ENCODE measurements at places on chromosomes 6 and 20.

DNA sequence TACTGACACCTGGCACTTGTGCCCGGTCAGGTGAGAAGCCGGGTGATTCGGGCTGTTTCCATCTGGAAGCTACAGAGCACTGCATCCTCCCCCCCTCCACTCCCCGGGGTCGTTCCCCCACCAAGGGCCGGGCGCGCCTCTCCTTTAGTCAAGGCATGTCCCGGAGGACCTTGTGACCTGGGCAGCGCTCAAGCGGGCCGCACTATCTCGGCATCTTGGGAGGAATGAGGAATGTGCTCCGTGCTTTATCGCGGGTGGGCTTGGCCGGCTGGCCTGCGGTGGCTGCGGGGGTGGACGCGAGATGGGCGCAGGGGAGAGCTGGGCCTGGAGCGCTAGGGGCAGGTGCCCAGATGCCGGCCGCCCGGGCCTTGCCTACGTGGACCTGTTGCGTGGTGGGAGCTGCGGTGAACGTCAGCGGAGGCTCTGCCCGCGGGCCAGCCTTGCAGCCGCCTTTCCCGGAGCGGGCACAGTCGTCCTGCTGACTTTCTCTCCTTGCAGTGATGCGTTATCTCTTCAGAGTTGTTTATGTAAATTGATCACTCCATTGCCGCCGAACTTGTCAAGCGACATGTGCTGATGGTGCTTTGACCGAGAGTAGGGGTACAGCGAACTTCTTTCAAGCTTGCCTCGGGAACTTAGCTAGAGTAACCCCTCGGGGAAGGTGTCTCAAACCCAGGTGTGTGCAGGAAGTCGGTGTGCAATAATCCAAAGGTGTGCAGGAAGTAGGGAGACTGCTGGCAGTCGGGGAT lies 1.1 kb downstream of the LRRC1 start:
- peak; percentile 55 for DNase-seq

GRCh38 chr20:63589261-63590217 lies 15.5 kb upstream of the HELZ2 start:
- DNase-seq: no peak

DNA sequence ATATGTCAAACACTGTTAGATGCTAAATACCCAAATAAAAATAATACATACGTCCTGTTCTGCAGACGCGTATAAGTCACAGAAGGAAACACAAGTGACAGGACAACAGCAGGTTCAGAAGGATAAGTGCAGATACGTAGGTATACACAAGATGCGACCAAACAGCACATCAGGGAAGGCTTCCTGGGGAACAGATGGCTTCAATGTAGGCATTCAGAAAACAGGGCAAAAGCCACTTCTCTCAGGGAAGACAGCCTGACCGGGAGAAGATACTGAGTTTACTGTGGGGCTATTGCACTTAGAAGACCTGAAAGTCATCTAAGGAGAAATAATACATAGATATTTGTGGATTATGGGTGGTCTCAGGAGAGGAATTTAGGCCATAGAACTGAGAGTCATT lies 1.9 kb downstream of the HLA-DPA1 start:
- no peak for DNase-seq

GRCh38 chr20:33568378-33568777 lies 78.5 kb downstream of the CBFA2T2 start:
- no peak for DNase-seq

DNA sequence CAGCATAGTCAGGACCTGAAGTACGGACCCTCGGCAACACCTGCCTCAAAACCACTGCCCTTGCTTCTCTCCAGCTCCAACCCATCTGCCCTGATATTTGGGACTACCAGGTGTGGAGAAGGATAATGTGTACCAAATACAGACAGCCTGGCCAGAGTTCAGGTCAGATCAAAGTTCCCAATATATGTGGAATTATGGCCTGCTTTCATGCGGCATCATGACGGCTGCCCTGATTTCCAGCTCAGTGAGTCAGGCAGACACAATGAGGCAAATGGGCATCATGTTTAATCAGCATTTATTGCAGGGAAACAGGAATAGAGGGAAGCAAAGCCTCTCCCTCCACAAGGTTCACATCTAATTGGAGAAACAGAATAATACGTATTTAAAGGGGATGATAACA lies 57.9 kb downstream of the FRK start:
- DNase-seq: no peak

GRCh38 chr6:12132351-12133222 lies 120.5 kb downstream of the HIVEP1 start:
- no peak for DNase-seq

DNA sequence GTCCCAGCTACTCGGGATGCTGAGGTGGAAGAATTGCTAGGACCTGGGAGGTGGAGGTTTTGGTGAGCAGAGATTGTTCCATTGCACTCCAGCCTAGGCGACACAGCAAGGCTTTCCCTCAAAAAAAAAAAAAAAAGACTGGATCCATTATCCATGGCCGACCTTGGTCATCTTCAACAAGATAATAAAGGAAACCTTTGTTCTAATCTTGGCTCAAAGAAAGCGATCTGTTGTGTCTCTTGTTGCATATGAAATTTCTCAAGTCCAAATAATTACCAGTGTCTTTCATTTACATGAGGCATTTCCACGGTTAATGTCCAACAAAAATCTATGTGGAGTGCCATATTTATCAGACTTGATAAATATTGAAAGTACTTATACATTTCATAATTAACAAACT lies 23.7 kb upstream of the KIF16B start:
- DNase-seq: no peak

- no peak for DNase-seq
These were observed 37.1 kb downstream of the NCOA7 start for GRCh38 chr6:125827788-125828320.

GRCh38 chr6:149031859-149032598 lies 285.2 kb downstream of the UST start:
- peak; percentile 95 for DNase-seq

DNA sequence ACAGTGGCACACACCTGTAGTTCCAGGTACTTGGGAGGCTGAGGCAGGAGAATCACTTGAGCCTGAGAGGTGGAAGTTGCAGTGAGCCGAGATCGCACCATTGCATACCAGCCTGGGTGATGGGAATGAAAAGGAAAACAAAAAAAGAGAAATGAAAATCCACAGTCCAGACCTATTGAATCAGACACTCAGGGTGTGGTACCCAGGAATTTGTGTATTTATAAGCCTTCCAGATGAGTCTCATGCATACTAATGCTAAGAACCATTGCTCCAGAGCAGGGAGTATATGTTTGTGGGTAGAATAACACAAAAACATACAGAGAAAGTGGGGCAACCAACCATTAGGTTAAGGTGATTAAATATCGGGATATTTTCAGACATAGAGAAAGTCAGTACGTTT lies 36.1 kb upstream of the PLCB4 start:
- DNase-seq: no peak

DNA sequence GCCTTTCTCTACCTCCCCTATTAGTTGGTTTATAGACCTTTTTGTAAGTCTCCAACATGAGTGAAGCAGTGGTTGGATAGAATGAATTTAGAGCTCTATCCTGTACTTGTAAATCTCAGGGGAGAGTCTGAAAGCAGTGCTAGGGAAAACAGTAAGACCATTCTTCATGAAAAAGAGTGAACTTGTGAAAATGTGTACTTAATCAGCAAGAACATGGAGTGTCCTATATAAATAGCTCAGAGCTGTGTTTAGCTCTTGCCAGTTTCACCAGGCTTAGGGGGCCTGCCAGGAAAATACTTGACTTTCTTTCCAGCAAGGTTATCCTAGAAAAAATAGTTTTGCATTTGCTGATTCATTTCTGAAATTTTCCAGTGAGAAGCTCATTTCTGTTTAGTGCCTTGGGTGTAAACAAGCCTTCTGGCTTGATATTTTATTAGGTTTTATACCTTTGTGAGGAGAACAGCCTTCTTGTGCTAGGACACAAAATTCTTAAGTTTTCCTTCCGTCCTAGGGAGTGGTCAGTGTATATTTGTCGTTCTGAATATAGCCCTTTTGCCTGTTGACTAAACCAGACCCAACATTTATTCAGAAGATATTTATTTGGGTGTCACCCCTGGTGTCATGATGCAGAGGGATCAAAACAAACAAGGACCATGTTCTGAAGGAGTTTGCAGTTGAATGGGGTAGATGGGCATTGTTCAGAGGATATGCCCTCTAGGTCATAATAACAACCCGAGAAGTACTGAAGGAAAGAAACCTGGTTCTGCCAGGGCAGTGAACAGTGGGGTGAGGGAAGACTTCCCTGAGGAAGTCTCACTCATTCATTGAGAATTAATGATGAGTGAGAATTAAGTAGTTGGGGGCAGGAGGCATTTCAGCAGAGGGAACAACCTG lies 7.6 kb downstream of the ARFGEF2 start:
- peak; percentile 75 for DNase-seq

GRCh38 chr6:16731478-16732051 lies 29.7 kb downstream of the ATXN1 start:
- DNase-seq: no peak

GRCh38 chr20:4021906-4022305 lies 6.5 kb upstream of the RNF24 start:
- no peak for DNase-seq

GRCh38 chr6:8029243-8029870 lies 34.8 kb downstream of the BLOC1S5 start:
- DNase-seq: no peak

- no peak for DNase-seq
These were observed 4.9 kb downstream of the ELMO2 start for GRCh38 chr20:46401478-46401860.

DNA sequence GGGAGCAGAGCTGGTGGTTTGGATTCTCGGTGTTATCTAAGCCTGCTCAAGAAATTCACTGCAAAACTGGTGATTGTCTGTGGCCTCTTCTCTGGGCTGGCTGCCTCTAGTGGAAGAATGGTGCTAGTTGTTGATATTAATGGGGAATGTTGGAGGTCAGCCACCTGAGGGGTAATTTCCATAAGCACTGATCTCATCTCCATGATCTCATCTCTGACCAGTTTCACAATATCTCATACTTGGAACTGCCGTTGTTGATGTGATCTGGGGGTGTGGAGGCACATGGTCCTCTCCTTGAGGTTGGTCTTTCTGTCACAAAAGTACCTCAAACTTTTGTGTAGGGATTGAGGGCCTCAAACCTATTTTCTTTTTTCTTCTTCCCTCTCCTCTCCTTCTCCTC lies 102.6 kb downstream of the CD109 start:
- peak; percentile 88 for DNase-seq

DNA sequence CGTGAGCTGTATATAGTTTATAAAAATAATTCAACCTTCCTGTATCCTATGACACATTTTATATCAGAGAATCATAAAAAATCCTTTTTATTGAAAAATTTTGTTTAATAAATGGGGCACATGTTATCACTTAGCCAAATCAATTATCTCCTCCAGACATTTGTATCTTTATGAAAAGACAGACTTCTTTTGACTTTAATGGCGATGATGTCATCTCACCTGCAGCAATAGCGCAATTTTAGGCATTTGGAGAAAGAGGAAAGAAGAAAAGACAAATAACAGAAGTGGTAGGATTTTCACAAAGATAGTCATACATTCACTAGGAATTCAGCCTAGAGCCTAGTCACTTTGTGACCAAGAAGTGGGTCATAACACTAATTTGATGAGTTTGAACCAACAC lies 444.5 kb downstream of the PREX1 start:
- DNase-seq: no peak

GRCh38 chr6:6224933-6225486 lies 95.5 kb downstream of the F13A1 start:
- no peak for DNase-seq

- no peak for DNase-seq
These were observed 17.4 kb upstream of the SDHAF4 start for GRCh38 chr6:70549327-70549726.

- DNase-seq: no peak
These were observed 85.7 kb downstream of the CDH22 start for GRCh38 chr20:46222521-46223007.

DNA sequence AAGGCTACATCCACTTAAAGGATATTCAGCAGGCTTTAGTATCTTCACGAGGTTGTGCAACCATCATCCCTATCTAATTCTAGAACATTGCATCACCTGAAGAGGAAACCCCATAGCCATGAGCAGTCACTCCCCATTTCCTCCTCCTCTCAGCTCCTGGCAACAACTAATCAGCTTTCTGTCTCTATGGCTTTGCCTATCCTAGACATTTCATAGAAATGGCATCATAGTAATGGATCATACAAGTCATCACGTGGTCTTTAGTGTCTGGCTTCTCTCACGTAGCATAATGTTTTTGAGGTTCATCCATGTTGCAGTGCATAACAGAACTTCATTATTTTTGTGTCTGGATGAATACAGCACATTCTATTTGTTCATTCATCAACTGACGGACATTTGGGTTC lies 20.5 kb downstream of the SNAI1 start:
- DNase-seq: no peak

- DNase-seq: no peak
These were observed 381.6 kb upstream of the CNR1 start for GRCh38 chr6:88547768-88548167.

- DNase-seq: no peak
These were observed 640 bp downstream of the SAYSD1 start for GRCh38 chr6:39114388-39114703.

DNA sequence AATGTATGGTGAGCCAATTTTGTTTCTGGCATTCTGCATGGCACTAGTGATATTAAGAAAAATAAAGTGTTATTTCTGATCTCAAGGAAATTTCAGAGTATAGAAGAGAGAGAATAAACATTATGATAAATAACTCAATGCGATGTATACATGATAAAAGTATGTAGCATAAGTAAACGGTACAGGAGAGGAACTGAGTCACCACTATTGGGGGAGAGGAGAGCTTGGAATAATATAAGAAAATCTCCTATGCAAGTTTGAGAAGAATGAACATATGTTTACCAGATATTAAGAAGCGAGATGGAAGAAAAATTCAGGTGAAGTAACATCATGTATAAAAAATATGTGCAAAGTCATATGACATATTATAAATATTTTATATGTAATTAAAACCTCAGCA lies 1230.3 kb upstream of the CITED2 start:
- no peak for DNase-seq

- DNase-seq: peak; percentile 88
These were observed 159.9 kb downstream of the SOX4 start for GRCh38 chr6:21753241-21754108.

DNA sequence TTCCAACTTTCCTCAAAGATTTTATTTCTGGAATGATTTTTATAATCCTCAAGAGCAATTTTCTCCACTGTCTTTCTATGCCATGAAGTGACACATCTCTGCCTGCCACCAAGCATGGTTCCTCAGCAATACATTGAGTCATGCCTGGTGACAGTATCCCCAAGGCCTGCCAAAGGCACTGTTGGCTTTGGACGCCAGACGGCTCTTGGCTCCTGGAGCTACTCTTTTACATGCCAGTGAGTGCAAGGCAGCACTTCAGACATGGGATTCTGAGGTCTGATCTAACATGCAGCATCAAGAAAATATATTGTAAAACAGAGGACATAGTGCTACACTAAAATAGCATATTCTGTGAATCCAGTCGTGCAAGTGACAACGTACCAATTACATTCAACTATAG lies 20.1 kb upstream of the PLEKHG1 start:
- DNase-seq: peak; percentile 60

DNA sequence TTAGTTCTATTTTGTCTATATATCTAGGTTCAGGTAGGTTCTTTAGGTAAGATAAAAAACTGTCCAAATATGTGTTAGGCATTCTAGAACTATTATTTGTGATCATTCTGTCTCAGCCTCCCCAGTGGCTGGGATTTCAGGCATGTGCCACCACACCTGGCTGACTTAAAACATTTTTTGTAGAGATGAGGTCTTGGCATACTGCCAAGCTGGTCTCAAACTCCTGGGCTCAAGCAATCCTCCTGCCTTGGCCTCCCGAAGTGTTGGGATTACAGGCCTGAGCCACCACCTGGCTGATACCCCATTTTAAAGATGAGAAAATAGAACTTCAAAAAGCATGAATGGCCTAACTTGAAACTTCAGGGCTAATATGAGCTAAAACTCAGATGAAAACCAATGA lies 33.9 kb downstream of the LHFPL5 start:
- DNase-seq: no peak
